SJSA1 (cell line): ENCODE measurements at places on chromosomes 11 and 22. TPM values are rescaled to one million over a fixed set of nuclear protein-coding genes. Genes with fewer than 3 reads are reported as not detected.

Gene ASPHD2
- total RNA-seq = 0.06 and 0.87 TPM in 2 replicates

Gene MN1
- 3.9 and 4.5 TPM in 2 replicates for total RNA-seq

Gene HEPACAM
- total RNA-seq = not detected in 2 replicates

Gene UBQLNL
- total RNA-seq = 0.05 TPM in 1 of 2 replicates, not detected in the other

Gene SCT
- total RNA-seq = not detected in 2 replicates

DNA sequence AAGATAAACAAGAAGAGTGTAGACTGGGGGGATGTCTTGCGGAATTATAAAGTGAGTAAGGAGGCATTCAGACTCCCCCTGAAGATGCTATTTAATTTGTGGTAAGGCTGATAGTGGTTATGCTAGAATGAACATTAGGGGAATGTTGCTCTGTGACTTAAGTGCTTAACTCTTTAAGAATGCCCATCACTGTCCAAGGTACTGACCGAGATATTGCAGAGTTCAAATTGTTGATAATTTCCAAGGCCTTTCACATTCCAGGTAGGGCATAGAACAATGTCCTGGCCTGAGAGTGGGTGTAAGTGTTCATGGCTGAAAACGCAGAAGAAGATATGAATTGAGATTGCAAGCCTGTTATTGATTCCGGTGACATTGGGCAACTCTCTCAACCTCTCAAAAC is 90.3 kb upstream of the SEZ6L start:
- H3K36me3 ChIP-seq = no peaks in the 10 kb centered on the region
- no peaks in the 10 kb centered on the region for H3K27me3 ChIP-seq
- no peaks in the 10 kb centered on the region for H3K4me1 ChIP-seq
- H3K4me3 ChIP-seq = no peak overlapping the region
- H3K27ac ChIP-seq = no peak overlapping the region

GRCh38 chr11:27388001-27388400 is 25.0 kb upstream of the CCDC34 start:
- H3K36me3 ChIP-seq = no peaks in the 10 kb centered on the region
- H3K27me3 ChIP-seq = no peaks in the 10 kb centered on the region
- peaks cover 52% of the 10 kb centered on the region for H3K4me1 ChIP-seq
- no peak overlapping the region for H3K4me3 ChIP-seq
- no peak overlapping the region for H3K27ac ChIP-seq
- DNase-seq = no peak

- no peak for DNase-seq
- no peak overlapping the region for H3K4me3 ChIP-seq
- H3K27ac ChIP-seq = no peak overlapping the region
- no peaks in the 10 kb centered on the region for H3K36me3 ChIP-seq
Measured at GRCh38 chr11:43516316-43516850, 157.7 kb downstream of the TTC17 start.

DNA sequence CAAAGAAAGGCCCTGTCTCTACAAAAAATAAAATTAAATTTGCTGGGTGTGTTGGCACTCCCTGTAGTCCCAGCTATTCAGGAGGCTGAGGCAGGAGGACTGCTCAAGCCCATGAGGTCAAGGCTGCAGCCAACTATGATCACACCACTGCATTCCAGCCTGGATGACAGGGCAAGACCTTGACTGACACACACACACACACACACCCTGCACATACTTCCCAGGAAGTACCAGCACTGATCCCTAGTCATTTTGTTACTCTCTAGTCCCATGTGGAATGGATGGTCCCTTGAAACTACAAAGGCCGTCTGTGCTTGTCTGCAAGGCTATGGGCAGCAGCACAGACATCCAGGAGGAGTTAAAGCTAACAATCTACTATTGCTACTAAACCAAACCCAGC is 59.7 kb upstream of the CYP2D6 start:
- no peaks in the 10 kb centered on the region; the same call in 1 of the 2 replicates for H3K36me3 ChIP-seq
- H3K27ac ChIP-seq = no peak overlapping the region
- peaks cover 10% of the 10 kb centered on the region for H3K4me1 ChIP-seq
- no peak for DNase-seq
- H3K27me3 ChIP-seq = no peaks in the 10 kb centered on the region
- no peak overlapping the region for H3K4me3 ChIP-seq

DNA sequence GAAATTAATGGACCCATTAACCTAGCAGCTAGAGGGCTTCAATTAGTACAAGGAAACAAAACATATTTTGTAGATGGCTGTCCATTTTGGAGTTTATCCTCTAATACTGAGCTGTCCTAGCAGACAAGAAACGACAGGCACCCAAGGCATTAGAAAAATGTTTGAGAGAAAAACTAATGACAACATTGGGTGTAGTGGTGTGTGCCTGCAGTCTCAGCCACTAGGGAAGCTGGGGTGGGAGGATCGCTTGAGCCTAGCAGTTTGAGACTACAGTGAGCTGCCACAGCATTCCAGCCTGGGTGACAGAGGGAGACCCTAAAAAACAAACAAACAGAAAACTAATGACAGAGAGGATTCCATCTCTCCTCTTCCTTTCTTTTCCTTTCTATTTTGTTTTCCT is 1.5 kb downstream of the A4GALT start:
- H3K27ac ChIP-seq = no peak overlapping the region
- 0 out of 2 replicates have a peak, but pooled peaks cover 8% of the 10 kb centered on the region for H3K36me3 ChIP-seq
- no peak for DNase-seq
- no peak overlapping the region; the same call in 1 of the 2 replicates for H3K4me3 ChIP-seq
- peaks cover 61% of the 10 kb centered on the region for H3K4me1 ChIP-seq

- no peak overlapping the region for H3K4me3 ChIP-seq
- H3K36me3 ChIP-seq = no peaks in the 10 kb centered on the region; the same call in 1 of the 2 replicates
- H3K27ac ChIP-seq = no peak overlapping the region
- H3K27me3 ChIP-seq = peaks cover 37% of the 10 kb centered on the region
- DNase-seq = no peak
Measured at GRCh38 chr11:11780858-11781257, 60.9 kb upstream of the USP47 start.
